ENCODE measurements at places on chromosomes 4 and X.

GRCh38 chr4:183181081-183181480 lies 82.0 kb downstream of the WWC2 start:
- no peak for DNase-seq

GRCh38 chr4:14152834-14153519 lies 525.5 kb upstream of the BOD1L1 start:
- no peak for DNase-seq

- DNase-seq: no peak
These were observed 154.1 kb downstream of the RASL11B start for GRCh38 chr4:53016099-53016820.

GRCh38 chr4:94849901-94850300 lies 92.1 kb downstream of the BMPR1B start:
- DNase-seq: no peak

GRCh38 chr4:171924746-171925376 lies 111.7 kb downstream of the GALNTL6 start:
- no peak for DNase-seq
